ENCODE measurements at places on chromosomes 3 and 15.
A peak's percentile ranks its signal among the peaks of the same experiment; 100 is the strongest.

- DNase-seq = no peak
Observed at GRCh38 chr3:159664006-159664405, 324.6 kb upstream of the IL12A start.

DNA sequence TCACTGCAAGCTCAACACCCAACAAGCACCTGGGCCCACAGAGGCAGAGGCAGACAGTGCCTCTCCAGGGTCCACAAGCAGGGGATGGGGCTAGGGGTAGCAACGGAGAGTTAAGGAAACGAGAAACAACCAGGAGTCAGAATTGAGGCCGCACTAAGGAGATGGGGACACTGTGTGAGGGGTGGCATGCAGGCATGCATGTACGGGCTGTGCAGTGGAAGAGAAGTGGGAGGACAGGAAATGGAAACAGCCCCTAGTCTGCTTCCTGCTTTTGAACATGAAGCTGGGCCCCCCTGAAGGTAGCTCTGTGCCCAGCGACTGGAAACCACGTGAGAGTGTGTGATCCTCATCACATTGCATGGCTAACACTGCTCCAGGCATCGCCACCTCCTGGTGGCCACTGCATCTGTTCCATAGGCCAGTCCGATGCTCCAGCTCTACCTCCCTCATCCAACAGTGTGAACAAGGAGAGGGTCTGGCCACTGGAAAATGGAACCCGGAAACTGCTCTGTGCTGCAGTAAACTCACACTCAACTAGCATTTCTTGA lies 44.0 kb downstream of the XXYLT1 start:
- no peak for DNase-seq

GRCh38 chr15:55256281-55257011 lies 33.2 kb downstream of the RAB27A start:
- DNase-seq = no peak

DNA sequence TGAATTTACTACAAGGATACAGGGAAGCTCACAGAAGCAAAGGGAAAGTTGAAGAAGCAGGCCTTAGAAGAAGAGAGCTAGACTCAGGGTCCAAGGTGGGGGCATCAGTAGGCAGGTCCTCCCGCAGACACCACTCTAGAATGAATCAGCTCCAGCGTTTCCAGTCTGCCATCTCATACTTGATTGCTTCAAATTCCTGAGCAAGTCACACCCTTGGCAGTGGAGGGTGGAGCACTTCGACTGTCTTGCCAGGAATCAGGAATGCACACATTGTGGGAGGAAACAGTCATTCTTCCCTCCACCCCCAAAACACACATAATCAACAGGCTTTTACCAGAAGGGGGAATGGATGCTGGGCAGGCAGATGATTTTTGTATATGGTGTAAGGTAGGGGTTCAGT lies 78.5 kb downstream of the CHCHD6 start:
- peak; percentile 94 for DNase-seq

- DNase-seq = no peak
Observed at GRCh38 chr15:75646112-75646943, 1.4 kb upstream of the SNX33 start.

GRCh38 chr3:64732576-64732975 lies 44.8 kb upstream of the ADAMTS9 start:
- DNase-seq = no peak

DNA sequence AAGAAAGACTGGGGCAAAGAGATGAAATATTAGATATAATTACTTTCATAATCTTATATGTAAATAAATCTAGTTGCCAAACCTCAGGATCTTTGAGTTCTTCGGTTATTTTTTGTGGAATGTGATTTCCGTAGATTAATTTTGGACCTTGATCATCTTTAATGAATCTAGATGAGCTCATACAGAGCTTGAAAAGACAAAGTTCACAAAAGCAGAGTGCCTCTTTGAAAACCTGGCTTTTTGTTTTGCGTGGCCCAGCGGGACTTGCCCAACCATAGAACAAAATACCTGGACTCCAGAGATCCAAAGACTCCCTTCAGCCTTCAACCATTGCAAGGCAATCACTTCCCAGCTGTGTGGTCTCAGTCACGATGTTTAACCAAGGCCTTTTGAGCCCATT lies 54.8 kb upstream of the CHST2 start:
- no peak for DNase-seq

DNA sequence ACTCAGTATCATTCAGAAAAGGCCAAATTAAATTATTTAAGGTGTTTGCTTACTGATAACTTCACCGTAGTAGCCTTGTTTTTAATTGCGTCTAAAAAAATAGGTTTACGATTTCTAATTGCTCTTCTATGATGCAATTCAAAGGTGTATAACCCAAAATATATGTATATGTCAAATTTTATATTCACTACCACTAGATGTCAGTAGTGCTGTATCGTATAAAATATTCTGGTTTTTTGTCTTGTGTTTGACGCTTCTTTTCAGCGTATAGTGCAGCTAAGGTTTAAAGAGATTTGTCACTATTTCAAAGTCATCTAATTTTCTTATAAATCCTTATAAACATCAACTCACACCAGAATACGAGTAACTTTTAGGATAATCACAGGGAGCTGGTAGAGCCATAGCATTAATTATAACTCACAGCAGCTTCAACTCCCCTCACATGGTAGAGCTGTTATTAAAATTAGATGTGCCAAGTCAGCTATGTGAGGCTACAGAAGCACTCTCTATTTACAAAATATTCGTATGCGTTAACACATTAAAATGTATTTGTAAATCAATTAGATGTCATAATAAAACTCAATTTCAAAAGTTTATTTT lies 3.5 kb downstream of the PFN2 start:
- DNase-seq = peak; percentile 66

GRCh38 chr3:112339134-112339533 lies 6.2 kb downstream of the CD200 start:
- no peak for DNase-seq

DNA sequence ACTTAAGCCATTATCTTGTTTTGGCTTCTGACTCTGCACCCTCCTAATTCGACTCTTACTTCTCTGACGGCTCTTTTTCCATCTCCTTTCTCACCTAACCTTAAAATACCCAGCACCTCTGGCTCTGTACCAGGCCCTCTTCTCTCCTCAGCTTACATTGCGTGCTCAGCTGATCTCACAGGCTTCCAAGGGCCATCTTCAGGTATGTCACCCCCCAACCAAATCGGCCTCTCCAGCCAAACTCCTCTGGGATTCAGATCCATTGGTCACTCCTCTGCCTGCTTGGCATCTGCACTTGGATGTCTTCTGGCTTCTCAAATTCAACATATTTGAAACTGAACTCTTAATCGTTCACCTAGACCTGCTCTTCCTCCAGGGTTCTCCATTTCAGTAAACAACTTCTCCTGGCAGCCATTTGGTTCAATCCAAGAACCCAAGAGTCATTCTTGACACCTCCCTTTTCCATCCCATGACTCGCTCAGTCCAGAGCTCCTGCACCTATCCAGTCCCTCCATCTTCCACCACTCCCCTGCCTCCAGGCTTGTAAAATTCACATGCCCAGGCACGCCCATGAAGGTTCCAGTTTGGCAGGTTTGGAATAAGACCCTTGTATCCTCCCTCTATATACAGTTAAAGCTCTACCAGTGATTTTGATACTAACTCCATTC lies 35.2 kb upstream of the SLC41A3 start:
- no peak for DNase-seq

DNA sequence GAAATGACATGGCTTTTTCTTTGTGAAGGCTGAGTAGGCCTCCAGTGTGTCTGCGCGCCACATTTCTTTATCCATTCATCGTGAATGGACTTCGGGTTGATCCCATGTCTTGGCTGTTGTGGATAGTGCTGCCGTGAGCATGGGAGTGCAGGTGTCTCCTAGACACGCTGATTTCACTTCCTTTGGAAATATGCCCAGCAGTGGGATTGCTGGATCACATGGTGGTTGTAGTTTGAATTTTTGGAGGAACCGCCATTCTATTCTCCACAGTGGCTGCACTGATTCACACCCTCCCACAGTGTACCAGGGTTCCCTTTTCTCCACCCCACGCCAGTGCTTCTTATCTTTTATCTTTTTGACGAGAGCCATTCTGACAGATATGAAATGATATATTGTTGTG lies 171.7 kb downstream of the NSMCE3 start:
- DNase-seq = no peak

DNA sequence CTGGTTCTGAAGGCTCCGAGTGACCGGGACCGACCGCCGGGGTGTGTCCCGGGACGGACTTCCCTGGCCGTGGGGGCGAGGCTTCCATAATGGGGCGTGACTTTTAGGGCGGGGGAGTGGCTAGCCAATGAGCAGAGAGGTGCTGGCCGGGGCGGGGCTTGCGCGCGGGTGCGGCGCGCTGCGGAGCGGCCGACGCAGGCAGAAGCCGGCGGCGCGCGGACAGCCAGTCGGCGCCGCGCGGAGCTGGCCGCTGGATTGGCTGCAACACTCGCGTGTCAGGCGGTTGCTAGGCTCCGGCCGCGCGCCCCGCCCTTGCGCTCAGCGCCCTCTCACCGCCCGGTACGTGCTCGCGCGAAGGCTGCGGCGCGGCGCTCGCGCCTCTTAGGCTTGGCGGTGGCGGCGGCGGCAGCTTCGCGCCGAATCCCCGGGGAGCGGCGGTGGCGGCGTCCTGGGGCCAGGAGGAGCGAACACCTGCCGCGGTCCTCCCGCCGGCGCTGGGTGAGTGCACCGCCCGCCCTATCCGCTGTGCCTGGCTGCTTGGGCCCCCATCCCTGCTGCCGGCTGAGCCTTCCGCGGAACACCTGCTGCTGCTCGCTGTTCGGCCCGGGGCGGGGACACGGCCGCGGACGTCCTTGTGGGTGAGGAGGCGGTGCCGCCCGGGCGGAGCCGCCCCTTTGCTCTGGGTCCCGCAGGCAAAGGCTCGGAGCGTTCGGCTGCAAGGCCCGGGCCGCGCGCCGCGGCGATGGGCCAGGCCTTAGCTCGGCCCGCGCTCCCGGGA lies at the start of gene DAG1:
TSS of gene DAG1 (plus strand) at position 332 of the 778 bp plus-strand sequence. CDS start 40,268 bp downstream, outside the sequence.
- DNase-seq = peak; percentile 94

GRCh38 chr3:54527953-54528352 lies 399.9 kb downstream of the LRTM1 start:
- DNase-seq = no peak

GRCh38 chr15:93074599-93074998 lies 14.4 kb downstream of the RGMA start:
- DNase-seq = no peak

- DNase-seq = no peak
Observed at GRCh38 chr3:110623571-110623970, 448.0 kb upstream of the NECTIN3 start.

- no peak for DNase-seq
Observed at GRCh38 chr3:123012652-123013051, 14.9 kb downstream of the SEMA5B start.

- DNase-seq = no peak
Observed at GRCh38 chr3:13711911-13712650, 163.2 kb downstream of the FBLN2 start.

DNA sequence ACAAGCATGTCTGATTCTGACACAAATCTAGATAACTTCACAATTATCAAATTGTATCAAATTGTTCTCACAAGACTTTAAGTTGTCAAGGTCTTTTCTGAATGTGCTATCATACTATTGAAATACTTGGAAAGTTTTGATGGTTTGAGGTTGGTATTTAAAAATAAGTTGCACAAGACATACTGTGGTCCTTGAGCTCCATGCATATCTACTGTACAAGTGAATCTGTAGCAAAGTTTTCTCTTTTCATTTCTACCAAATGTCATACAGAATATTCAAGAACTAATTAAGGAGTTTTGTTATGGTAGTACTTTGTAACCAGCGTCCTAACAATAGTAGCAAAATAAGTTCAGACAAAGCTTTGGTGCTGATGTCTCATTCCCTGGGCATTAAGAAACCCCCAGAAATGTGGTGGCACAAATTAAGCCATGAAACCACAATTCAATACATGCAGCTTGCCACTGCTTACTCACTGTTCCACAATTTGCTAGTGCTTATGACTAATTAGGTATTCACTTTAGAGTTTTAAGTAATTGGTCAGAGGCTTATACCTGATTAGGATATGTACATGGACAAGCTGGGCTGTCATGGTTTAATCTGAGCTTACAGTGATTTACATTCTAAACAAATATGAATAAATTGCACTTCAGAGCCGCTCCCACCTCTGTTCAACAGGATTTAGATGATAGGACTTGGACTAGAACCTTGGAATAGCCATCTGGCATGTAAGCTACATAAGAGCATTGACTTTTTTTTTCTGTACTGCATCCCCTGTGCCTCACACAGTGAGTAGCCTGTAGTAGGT lies 8.8 kb downstream of the TBC1D23 start:
- peak; percentile 98 for DNase-seq

DNA sequence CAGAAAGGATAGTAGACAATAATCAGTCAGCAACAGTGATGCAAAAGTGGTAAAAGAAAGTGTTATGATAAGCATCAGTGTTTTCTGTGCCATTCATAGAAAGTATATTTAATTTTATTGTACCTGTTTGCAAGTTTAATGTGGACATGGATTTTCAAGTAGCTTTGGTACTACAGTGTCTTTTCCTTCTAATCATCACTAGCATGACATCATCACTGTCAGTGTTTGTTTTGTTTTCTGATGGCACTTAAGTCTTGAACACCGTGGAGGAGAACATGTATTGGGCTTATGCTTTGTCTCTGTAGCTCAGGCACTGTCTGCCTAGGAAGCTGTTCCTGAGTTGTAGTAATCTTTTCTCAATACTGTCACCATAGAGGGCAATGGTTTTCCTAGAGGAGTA lies 41.9 kb downstream of the SETD5 start:
- no peak for DNase-seq

DNA sequence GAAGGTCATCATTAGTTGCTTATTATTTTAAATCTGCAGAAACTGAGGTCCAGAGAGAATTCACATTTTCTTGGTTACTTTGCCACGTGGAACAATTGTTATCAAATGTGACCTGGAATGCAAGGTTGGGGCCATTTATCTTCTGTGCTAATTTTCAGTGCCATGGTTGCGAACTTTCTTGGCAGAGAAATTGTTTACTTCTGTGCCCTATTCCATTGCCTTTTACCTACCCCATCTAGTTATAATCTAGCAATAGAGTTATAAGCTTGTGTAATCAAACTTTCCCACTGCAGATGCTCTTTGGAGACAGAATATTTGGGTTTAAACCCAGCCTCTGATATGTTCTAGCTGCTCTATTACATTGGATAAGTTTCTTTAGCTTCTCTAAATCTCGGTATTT lies 242.9 kb downstream of the LPP start:
- DNase-seq = no peak

DNA sequence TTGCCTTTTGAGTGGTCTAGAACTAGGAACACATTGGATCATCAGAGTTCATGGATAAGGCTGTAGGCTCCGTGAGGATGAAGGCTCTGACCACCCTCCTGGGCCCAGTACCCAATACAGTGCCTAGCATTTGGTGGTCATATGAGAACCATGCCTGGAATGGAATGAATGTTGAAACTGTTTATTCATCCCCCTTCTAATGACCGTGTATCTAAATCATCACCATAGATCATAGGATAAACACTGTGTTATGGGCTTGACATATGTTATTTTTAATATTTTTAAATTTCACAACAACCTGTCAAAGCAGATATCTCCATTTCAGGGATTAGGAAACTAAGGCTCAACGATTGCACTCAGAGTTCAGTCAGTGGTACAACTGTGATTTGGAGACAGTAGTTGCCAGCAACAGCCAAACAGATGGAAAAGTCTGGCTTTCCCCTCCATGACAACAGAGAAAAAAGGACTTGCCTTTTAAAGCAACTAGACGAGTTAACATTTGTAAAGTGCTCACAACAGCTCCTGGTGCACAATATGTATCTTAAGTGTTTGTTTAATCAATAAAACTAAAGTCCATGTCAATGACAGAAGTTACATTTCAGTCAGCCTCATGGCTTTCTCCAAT lies 89.6 kb downstream of the TMEM266 start:
- peak; percentile 10 for DNase-seq

- DNase-seq = no peak
Observed at GRCh38 chr3:73150369-73151130, 89.1 kb downstream of the EBLN2 start.

All from HFFc6 (cell line).